ENCODE measurements at places on chromosomes 7 and 10.

DNA sequence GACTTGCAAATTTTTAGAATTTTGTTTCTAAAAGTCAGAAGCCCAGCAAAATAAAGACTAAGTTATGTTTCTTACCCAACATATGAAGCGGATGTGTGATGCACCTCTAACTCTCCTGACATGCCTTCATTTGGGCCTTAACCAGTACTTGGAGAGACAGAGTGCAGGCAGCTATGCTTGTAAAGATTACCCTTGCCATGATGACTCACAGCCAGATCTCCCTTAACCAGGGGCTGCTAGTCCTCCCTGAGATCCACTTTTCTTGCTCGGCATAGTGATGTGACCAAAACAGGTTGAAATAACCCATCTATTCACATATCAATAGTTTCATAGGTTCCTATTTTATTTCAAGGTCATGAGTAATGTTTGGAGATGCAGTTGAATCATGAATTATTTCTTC, 43.6 kb downstream of the PPP1R3A start:
- DNase-seq: no peak

DNA sequence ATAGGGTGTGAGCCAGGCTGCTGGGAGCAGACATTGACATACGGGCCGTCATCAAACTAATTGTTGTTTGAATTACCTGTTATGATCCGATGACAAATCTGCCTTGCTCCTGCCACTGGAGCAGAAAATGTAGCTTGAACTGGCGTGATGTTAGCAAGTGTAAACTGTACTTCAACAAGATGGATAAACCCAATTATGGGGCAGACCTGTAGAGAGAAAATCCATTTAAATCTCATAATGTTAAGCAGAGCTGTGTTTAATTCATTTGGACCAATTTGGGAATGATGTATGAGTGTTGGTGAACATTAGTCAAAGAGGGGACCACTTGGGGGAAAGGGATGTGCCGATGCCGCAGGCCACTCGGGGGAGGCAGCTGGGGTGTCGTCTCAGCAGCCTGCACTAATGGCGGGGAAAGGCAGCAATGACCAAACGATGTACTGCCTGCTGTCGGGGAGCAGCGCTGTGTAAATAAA, 27.4 kb downstream of the TCF7L2 start:
- DNase-seq: no peak

DNA sequence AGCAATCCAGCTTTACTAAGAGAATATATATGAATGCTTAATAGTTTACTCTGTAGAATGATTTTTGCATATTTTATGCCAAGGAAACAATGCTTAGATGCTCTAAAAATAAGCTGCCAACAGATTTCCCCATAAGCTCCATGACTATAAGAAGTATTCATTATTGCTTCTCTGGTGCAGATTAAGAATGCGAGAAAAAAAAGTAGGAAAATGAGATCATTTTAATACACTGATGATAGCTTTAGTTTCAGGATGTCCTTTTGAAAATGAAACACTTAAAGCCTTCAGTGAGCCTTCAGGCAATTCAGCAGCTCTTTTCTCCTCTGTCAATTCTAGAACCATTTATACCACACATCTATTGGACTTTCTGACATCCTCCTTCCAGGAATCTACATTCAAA, 735.0 kb upstream of the POT1 start:
- DNase-seq: no peak

GRCh38 chr10:78375854-78376785, 342.5 kb downstream of the RPS24 start:
- DNase-seq: no peak
